ENCODE measurements at places on chromosomes 16 and 17.

GRCh38 chr16:67177743-67178699 lies 5.7 kb downstream of the MATCAP1 start:
- DNase-seq = no peak

DNA sequence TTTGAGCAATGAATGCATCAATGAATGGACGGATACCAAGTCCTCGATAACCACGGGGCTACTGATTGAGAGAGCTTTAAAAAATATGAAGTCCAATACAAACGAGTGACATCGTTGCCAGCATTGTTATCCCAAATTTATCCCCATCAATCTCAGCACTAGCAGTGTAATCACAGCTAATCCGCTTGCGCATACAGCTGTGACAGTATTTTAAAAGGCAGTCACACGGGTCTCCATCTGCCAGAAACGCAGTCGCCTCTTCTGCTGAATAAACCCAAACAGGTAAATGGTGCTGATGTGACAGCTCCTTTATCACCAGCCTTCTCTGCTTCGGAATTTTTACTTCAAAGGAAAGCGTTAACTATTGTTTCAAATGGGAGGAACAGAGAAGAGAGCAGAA lies 311.1 kb downstream of the XYLT1 start:
- DNase-seq = no peak

DNA sequence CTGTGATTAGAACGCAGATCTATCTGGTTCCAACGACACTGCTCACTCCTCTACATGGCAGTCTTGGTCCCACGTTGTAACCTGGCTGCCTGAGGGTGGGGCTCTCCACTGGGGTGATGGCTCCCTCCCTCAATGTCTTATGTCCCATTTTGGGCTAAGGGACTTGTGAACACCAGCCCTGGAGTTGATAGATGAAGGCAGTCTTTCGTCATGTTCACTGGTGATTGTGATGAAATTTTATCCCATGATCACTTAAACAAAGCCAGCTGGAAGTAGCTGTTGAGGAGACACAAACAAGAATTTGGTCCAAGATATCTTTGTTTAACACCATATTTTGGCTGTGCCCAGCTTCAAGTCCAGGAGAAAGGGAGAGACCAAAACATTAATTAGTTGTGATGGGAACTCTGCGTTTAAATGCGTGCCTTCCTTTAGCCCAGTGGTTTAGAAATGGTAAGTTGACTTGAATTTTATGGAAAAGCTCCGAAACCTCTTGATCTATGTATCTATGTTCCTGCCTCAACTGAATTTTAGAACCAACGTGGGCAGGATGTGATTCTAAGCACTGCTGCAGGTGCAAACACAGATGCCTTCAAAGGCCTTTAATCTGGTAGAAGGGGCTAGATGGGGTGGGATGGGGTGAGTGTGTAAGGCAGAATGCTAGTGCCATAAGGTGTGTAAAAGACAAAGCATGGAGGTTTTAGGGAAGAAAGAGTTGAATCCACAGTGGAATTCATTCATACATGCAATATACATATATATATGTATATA lies 186.8 kb upstream of the IRX3 start:
- DNase-seq = no peak

- no peak for DNase-seq
Measured at GRCh38 chr16:51473091-51473490, 322.0 kb upstream of the SALL1 start.

GRCh38 chr16:70689970-70690891 lies 4.4 kb upstream of the MTSS2 start:
- DNase-seq = no peak

- DNase-seq = no peak
Measured at GRCh38 chr17:5629128-5629527, 44.8 kb upstream of the NLRP1 start.

DNA sequence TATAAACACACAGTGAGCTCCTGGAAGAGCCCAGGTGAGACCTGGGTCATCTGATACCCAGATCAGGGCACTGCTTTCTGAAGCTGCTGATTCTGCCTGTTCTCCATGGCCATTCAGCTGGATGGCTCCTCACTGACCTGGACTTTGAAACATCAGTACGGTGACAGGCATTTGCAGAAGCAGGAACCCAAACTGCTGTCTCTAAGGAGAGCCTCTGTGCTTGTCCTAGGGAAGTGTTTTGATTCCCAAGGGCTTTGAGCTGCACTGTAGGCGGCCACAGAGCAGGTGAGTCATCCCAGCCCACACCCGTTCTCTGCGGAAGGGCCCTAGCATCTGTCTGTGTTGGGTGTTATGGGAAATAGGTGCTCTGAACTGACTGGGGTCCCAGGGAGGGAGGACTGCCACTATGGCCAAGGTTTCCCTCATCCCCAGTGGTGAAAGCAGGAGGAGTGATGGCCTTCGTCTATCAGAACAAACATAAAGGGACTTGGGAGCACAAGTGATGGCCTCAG lies 60.7 kb upstream of the ADCY9 start:
- DNase-seq = no peak

DNA sequence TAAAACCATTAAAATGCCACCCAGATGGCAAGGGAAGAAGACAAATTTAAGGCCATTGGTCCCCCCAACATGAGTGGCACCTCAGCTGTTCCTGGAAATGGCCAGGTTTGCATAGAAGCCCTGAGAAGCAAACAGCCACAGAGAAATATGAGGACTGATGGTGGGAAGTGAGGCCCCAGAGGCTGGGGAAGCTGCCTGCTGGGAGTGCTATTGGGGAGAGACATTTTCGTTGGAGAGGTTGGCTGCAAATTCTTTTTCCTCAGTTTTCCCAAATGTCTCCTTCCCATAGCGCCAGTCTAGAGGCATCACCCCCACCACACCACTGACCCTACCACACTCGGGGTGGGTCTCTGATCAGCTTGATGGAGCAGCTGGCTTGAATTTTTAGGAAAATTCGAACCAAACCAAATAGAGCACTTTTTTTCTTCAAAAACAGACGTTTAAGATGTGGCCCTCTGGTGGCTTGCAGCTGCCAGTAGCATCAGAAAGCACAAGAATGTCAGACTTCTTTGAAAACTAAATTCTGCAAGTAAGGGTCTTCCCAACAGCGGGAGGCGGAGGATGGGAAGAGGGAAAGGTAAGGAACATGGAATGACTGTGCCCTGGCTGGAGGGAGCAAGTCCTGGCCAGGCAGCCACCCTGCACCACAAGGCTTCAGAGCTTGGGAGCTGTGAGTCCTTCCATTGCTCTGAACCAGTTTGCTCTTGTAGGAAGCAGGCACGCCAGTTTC lies 13.2 kb upstream of the SLC12A3 start:
- DNase-seq = no peak

DNA sequence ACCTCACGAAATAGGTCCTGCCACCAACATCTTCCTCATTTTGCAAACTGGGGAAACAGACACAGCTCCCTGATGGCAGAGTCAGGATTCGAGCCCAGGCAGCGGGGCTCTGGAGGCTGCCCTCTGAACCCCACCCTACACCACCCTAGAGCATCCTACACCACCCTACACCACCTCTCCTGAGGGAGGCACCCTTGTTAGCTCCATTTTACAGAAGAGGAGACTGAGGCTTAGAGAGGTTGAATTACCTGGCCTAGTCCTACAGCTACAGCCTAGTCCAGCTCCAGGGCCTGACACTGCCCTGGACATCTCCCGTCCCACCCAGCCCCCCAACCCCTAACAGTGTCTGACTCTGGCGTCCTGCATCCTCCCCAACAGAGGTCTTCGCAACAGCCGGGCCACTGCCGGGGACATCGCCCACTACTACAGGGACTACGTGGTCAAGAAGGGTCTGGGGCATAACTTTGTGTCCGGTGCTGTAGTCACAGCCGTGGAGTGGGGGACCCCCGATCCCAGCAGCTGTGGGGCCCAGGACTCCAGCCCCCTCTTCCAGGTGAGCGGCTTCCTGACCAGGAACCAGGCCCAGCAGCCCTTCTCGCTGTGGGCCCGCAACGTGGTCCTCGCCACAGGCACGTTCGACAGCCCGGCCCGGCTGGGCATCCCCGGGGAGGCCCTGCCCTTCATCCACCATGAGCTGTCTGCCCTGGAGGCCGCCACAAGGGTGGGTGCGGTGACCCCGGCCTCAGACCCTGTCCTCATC lies 3.2 kb upstream of the NECAB2 start:
- no peak for DNase-seq

DNA sequence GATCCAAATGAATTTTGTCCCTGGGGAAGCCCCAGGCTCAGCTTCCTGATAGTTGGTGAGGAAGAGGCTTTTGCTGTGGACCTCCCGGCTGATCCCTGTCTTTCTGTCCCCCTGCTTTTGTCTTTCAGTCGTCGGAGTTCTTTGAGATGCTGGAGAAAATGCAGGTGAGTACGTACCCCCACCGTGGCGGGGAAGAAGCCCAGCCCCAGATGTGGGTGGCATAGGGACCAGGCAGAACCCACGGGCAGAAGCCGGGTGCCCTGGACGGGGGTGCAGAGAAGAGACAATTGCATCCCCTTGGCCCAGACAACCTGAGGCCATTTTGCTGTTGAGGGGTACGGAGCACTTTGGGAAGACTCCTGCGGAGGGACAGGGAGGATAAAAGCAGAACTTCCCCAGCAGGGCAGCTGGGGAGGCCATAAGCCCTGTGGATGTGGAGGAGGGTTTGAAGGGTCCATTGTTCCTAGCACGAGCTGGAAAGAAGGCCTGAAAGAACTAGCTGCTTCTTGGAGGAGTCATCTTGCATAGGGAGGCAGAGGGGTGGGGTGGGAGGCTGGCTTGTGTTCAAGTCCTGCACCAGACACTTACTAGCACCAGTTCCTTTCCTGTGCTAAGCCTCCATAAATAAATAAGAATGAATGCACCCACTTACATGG lies 105.6 kb downstream of the OR1D5 start:
- no peak for DNase-seq

GRCh38 chr17:72562615-72563188 lies 441.9 kb downstream of the SOX9 start:
- DNase-seq = no peak

DNA sequence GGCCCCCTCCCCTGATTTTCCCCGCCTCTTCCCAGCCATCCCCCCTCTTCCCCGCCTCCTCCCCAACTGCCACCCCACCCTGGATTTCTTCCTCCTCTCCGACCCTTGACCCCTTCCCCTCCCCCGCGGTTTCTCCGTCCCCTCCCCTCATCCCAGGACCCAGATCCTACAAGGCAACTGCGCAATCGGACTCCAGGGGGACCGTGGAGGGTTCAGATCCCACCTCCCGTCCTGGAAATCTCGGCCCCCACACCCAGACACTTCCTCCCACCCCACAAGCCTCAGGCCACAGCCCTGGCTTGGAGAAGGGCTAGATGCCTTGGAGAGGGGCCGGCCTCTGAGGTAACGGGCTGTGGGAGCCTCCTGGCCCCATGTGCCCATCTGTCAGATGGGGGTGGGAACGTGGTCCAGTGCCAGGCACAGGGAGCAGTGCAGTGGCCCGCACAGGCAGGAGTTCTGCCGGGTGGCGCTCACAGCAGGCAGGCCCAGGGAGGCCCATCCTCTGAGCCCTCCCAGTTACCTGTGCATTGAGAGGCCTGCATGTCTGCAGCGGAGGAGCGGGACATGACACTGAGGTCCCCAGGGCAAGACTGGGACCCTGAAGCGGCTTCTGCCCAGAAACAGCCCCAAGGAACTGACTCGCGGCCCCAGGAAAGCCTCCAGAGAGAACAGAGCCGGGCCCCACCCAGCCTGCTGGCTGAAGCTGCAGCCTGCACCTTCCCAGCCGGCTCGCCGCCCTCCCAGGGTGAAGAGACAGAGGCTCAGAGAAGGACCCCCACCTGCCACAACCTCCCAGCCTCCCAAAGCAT lies 16.7 kb downstream of the ZNF423 start:
- DNase-seq = no peak

DNA sequence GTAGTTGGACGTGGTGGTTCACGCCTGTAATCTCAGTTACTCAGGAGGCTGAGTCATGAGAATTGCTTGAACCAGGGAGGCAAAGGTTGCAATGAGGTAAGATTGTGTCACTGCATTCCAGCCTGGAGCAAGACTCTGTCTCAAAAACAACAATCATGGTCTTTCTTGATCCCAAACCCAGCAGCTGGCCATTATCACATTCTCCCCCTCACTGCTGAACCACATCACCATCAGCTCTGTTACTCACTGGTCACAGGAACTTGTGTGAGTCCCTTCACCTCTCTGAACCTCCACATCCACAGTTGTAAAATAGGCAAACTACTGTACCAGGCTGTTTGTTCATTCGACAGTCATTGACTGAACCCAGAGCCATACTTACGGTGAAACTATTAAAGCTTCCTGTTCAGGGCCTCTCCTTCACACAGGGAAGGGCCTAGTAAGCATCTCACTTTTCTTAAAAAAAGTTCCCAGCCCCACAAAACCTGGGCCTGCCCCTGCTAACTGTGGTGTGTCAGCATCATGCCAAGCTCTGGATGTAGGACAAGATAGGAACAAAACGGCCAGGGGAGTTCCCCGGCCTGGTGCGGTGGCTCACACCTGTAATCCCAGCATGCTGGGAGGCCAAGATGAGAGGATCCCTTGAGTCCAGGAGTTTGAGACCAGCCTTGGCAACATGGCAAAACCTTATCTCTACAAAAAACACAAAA lies 104.7 kb downstream of the COPRS start:
- no peak for DNase-seq

DNA sequence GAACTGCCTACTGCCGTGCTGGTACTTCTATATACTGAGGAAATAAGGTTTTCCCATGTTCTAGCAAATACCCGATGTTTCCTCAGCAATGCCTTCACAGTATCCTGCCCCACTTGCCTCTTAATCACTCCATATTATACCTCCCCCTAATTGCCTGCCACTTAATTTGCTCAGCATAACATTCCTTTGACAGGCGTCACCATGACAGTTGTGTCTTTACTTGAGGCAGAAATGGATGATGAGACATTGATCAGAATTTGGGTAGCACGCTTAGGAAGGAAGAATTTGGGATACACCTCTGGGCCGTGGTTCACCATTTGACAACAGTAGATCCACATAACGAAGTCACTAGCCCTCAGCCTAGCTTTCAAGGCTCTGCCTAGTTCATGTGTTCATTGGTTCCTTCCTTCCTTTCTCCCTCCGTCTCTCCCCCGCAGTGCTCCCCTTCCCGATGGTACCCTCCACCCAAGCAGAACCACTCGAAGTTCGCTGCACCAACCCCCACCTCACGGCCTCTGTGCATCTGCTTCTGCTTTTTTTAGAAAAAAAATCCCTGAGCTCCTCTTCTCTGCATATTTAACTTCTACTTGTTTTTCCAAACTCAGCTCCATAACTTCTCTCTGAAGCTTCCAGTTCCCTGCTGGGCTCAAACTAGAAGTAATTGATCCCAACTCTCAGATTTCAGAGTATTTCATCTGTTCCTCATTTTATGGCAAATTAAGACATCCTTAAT lies 19.4 kb downstream of the IQCK start:
- no peak for DNase-seq

Measured in stimulated activated CD8-positive, alpha-beta memory T cell treated with anti-CD3 and anti-CD28 coated beads, Interleukin-4, amount 100 ng/mL, for 4 hours (primary cell).